ENCODE measurements at places on chromosomes 1 and 21.
A peak's percentile ranks its signal among the peaks of the same experiment; 100 is the strongest.

DNA sequence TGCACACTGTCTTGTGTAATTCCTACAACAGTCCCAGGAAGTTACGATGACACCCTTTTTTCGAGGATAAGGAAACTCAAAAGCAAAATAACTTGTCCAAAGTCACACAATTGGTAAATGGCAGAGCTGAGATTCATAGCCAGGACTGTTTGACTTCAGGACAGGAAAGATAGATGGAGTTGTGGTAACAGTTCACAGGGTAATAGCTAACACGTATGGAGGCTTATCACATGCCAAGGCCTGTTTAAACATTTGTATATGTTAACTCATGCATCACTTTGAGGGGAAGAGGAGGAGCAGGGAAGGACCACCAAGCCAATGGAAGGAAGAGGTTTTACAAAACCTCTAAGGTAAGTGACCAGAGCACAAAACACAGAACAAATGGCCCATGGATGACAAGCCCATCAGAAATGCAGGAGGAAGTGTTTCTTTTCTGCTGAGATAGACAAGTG, 2.8 kb downstream of the DHCR24 start:
- no peak for DNase-seq

- DNase-seq: no peak
Measured at GRCh38 chr1:47711848-47712492, 274.1 kb downstream of the FOXD2 start.

- DNase-seq: no peak
Measured at GRCh38 chr1:20486457-20487235, 636 bp upstream of the CAMK2N1 start.

DNA sequence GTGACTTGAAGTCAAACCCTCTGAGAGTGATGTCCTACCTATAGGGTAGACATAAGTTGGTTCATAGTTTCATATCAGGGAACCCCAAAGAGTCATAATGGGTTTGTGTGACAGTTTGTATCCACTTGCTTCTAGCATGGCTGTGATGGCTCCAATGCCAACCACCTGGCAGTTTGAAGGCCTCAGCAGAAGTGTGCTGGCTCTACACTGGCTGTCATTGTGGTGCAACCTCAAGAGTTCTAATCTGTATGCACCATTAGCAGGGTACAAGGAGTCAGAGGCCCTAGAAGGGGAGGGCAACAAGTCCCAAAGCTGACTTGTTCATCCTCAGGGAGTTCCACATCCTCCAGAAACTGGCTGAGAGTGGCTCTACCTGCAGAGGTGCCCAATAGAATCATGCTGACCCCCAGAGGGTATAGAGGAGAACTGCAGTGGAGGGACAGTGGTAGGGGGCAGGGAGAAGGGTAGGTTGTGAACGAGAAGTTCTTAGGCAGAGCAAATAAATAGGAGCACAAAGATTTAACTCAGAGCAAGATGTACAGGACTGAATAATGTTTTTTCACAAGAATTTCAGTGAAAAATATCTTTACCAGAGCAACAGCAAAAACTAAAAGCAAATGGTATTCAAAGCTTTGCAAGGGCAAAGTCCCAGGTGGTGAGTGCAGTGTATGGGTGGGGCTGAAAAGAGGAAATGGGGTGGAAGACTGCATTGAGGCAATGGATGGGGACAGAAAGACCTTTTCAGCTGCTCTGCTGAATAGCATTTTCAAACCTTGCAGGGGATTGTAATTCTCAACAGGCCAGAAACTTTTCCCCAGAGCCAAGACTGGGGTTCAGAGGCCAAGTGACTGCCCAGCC, 3.2 kb downstream of the FCRL2 start:
- DNase-seq: no peak

GRCh38 chr21:18384771-18385170, 18.8 kb downstream of the TMPRSS15 start:
- DNase-seq: peak; percentile 28

DNA sequence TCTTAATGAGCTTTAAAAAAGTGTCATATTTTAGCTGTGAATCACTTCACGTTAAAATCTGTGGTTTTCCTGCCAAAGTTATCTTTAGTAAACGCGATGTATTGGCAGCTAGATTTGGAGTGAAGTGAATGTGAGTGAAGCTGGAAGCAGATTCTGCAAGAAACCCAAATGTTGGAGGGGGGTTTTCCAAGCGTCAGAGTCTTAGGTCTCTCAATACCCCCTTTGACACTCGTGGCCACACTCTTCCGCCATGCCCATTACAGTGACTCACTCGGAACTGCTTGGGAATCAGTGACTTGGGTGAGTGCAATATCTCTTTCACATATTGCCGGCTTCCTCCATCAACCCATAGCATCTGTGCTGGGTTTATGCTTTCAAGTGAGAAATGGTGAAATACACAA, 17.5 kb downstream of the B3GALT5 start:
- no peak for DNase-seq

DNA sequence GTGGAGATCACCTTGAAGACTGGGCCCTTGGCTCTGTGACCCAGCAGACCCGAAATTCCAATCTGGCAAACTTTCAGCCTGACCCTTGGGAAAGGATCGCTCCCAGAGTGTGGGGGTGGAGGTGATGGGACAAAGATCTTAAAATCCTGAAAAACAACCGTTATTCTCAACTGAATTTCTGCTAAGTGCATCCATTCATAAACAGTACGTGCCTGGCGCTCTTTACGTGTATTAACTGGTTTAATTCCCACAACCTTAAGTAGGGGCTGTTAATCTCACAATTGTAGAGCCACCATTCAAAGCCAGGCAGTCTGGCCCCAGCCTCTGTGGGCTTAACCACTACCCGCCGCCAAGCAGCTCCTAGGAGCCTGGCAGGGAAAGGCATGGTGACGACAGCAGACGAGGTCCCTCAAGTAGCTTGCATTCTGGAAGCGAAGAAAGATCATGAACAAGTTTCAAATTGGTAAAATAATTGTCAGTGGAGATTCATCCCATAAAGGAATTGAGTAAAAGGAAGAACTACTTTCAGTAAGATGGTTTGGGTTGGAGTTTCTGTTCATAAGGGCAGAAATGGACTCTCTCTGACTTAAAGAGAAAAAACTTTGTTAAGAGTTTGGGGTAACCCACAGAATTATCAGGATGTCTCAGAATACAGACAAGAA, 11.4 kb upstream of the RGS16 start:
- no peak for DNase-seq

DNA sequence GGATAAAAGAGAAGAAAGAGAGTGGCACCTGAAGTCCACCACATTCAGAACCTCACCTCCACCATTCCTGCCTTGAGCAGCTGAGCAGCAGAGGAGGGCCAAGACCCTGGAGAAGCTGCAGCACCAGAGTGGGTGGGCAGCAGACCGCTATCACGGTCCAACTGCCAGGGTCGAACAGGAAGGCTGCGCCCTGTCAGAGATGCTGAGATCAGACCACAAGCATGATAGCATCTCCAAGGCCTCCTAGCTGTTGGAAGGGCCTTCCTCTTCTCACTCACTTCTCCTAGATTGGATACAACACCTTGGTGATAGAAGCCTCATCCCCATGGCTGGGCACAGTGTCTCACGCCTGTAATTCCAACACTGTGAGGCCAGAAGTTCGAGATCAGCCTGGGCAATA, 12.1 kb upstream of the SLC45A3 start:
- no peak for DNase-seq

- DNase-seq: no peak
Measured at GRCh38 chr1:66262208-66262963, 271.6 kb upstream of the SGIP1 start.

GRCh38 chr1:157043685-157044084, 1.9 kb downstream of the ARHGEF11 start:
- no peak for DNase-seq

DNA sequence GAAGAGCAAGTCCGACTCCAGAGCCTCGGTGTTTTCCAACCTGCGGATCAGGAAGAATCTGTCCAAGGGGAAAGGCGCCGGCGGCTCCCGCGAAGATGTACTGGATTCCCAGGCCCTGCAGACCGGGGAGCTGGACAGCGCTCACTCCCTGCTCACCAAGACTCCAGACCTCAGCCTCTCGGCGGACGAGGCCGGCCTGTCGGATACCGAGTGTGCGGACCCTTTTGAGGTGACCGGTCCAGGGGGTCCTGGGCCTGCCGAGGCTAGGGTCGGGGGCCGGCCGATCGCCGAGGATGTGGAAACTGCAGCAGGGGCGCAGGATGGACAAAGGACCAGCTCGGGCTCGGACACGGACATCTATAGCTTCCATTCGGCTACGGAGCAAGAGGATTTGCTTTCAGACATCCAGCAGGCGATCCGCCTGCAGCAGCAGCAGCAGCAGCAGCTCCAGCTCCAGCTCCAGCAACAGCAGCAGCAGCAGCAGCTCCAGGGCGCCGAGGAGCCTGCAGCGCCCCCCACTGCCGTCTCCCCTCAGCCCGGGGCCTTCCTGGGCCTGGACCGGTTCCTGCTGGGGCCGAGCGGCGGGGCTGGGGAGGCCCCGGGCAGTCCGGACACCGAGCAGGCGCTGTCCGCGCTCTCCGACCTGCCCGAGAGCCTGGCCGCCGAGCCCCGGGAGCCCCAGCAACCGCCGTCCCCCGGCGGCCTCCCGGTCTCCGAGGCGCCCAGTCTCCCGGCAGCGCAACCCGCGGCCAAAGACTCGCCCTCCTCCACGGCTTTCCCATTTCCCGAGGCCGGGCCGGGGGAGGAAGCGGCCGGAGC, 827 bp downstream of the FMN2 start:
- no peak for DNase-seq

DNA sequence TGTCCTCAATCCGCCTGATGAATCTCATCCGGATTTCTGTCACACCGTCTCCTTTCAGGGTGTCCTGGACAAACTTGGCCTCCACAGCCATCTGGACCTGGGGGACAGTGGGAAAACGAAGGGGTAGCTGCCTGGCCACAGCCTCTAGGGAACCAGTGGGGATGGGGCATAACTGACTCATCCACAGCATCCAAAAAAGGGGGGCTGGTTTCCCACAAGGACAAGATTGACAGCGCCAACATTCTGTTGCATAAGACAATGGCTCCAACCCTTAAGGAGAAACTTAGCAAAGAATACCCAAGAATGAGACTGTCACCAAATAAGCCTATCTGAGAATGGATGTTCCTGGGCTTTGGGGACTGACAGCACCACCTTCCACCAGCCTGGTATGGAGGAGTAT, 12.1 kb downstream of the TRAPPC3 start:
- DNase-seq: no peak

- DNase-seq: peak; percentile 98
Measured at GRCh38 chr1:151346769-151347522, at the start of gene RFX5. TSS of gene RFX5 (minus strand) at chr1:151347252. CDS start at chr1:151346320, 932 bp downstream.

DNA sequence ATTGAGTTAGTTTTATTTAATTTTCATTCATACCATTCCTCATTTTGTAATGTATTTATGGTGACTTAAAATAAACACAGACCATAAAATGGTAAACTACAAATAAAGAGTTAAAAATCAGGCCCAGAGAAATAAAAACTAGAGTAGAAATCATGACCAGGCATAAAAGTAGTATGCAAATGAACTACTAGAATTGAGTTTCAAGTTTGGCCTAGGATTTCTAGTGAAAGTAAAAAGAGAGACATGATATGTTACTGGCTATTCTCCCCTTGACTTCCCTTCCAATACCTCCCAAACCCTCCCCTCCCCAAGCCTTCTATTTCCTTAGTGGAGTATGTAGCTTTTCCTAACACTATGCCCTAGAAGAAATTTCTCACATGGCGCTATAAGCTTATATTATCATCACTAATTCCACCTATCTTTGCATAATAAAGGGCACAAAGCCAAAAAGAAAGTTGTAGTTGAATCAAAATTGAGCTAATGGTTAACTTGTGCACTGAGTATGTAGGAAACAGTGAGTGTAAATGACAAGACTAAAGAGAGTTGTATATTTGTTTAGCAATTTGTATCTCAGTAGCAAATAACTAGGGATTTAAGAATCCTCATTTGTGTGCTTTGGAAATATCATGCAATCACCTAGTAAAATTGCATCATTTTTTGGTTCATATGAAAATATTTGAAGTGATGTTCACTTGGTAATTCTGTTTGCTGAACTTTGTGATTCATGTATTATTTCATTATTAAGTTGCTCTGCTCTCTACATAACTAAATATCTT, 29.7 kb upstream of the CDC14A start:
- peak; percentile 13 for DNase-seq

GRCh38 chr1:4969556-4970129, 315.2 kb downstream of the AJAP1 start:
- no peak for DNase-seq

- DNase-seq: no peak
Measured at GRCh38 chr1:204529371-204529895, 13.2 kb downstream of the MDM4 start.

GRCh38 chr1:145879775-145880174, 5.9 kb downstream of the ANKRD35 start:
- DNase-seq: no peak

- peak; percentile 84 for DNase-seq
Measured at GRCh38 chr1:219660666-219661463, 48.0 kb upstream of the ZC3H11B start.

GRCh38 chr21:42630626-42631025, 22.8 kb upstream of the PDE9A start:
- DNase-seq: no peak

DNA sequence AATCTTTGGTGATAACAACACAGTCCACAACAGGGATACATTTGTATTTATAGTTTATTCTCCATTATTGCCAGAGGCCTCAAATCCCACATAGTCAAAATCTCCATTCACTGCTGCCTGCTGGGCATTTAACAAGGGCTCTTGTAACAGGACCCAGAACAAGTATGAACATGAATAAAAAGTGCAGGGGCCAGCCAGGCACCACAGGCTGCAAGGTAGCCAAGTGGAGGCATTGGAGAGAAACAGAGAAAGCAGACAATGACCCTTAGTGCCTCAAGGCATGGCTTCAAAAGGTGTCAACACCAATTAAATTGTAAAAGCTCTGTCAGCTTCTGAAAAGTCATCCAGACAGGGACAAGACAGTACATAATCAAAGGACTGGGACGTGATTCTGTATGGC, 116.8 kb downstream of the ATP6V1G3 start:
- no peak for DNase-seq

DNA sequence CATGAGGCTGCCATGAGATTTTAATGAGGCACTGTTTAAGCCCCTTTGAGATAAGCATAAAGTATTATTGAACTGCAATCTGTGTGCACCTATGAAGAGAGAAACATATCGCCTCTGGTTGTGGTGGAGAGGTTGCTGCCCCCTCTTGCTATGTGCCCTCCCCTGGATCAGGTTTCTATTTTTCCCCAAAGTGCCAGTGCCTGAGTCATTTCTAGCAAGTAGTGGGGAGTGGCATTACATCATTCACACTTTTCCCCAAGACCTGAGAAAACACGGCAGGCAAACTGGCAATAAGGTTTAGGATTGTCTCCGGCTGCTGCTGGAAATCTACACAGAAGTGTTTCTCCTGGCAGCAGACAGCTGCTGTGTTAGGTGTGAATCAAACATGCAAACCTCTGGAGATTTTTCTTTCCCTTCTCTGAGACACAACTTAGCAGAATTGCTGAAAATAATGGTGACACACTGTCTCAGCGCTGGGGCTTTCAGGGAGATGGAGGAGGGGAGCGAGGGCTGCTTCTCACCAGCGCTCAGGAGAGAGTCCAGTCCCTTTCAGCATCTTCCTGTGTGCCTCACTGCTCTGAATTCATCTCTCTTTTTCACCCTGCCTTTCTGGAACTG, 13.7 kb upstream of the RGS16 start:
- DNase-seq: no peak
